ENCODE measurements at places on chromosomes 1 and 21.

DNA sequence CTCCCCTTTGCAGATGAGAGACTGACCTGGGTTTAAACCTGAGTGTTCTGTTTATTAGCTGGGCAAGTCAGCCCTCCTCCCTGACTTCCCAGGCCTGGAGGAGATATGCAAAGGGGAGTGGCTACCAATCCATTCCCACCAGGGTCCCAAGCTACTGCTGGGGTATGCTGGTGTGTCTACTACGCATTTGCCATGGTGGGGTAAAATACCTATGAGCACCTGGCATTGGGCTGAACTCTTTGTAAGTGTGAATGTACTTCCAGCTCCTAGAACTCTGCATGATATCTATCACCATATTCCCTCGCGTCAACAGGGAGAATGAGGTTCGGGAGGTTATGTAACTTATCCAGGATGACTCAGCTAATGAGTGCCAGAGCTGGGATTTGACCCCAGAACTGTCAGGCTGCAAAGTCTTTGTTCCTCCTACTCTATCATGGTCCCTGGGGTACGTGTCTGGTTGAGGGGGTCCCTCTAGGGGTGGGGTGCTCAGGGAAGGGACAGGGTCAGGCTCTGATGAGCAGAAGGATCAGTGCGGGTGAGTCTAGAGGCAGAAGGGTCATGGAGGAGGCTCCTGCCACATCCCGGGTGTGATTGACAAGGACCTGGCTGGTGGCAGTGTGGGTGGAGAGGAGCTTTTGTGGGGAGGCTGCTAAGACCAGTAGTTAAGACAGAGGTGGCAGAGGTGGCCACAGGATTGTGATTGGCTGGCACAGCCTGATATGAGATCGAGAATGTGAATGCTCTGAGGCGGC, 16.7 kb downstream of the AMPD2 start:
- no peak for DNase-seq

GRCh38 chr1:211469938-211470529, 21.9 kb downstream of the RD3 start:
- DNase-seq, result no peak

- DNase-seq, result no peak
Observed at GRCh38 chr1:54767526-54767925, 3.2 kb upstream of the PARS2 start.

- DNase-seq, result no peak
Observed at GRCh38 chr1:3248155-3249141, 179.4 kb downstream of the PRDM16 start.

DNA sequence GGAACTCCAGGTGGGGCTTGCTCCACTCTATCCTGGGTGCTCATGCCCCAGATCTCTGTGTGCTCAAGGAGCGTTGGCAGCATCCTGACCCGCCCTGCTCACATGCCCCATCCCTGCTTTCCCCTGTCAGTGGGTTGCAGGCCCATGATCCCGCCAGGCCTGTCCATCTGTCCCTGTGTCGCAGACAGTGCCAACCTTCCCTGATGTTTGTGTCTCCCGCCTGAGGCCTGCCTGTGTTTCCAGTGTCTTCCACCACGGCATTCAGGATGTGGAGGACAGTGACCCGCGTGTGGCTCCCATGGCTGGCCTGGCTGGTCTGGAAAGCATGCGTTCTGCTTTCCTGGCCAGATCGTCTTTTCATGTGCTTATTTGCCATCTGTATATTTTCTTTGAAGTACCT, 82.9 kb downstream of the PCBP3 start:
- DNase-seq, result no peak

DNA sequence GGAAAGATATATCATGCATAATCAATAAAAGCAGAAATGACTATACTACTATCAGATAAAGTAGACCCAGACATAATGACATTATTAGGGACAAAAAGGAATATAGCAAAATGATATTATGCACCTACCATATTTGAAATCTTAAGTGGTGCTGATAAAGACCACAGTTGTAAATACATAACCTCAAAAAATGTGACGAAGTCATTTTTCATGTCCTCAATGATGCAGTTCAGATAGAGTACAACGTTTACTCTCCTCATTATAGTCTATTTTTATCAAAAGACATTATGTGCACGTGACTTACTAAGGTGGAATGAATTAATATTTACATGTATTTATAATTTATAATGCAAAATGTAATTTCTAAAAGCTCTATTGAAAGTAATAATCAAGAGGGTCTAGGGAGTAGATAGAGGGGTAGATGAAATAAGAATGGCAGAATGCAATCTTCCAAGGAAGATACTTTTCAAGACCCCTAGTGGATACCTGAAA, 61.7 kb upstream of the TNFSF4 start:
- DNase-seq, result no peak

DNA sequence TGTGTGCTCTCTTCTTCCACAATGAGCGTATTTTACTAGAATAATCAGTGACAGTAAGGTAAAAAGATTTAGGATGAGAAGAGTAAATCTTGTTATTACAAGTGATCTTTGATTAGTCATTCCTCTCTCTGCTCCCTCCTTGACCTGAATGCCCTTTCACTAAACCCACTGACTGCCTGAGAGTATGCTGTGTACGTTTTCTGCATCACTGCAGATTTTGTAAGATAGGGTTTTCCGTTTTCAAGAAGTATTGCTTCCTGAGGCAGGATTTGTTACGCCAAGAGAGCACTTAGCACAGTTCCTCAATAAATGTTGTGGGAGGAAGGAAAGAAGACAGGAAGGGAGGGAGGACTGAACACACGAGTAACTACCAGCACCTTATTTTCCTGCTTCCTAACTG, 7.7 kb upstream of the LAMB3 start:
- no peak for DNase-seq

GRCh38 chr1:150995896-150996295, 10.8 kb downstream of the MINDY1 start:
- DNase-seq, result no peak

- DNase-seq, result no peak
Observed at GRCh38 chr1:6357243-6357936, 36.2 kb downstream of the ACOT7 start.

GRCh38 chr1:94543001-94543400, 1.4 kb upstream of the F3 start:
- DNase-seq, result no peak

DNA sequence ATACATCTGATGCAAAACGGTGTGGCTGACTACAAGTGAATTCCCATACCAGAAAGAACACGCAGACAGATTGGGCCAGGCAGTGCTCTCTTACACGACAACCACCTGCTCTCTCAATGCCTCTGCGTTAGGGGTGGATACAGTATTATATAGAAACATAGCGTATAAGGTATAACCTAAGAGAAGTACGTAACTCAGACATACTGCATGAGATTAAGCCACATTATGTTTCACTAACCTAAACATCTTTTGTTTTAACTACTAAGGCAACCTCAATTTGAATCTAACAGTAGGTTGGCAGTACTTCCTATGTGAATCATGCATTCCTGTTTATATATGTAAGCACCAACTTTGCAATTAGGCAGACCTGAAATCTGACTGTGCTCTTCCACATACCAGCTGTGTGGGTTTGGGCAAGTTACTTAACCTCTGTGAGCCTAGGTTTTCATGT, 58.1 kb upstream of the COA6 start:
- DNase-seq, result no peak

DNA sequence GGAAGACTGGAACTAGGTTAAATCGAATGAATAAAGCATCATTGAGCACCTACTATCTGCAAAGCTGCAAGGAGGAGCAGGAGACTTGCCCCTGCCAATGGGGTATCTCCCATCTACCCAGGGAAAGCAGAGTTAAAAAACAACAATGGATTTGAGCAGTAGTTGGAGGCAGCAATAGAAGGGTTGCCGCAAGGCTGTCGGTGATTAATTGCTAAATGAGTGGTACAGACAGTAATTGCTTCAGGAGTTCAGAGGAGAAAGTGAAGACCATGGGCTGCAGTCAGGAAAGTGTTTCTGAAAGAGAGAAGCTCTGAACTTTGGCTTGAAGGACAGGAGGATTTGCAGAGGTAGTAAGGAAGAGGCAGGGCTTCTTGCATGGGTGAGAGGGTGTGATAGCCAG, 152.9 kb downstream of the ACTL8 start:
- DNase-seq, result no peak

DNA sequence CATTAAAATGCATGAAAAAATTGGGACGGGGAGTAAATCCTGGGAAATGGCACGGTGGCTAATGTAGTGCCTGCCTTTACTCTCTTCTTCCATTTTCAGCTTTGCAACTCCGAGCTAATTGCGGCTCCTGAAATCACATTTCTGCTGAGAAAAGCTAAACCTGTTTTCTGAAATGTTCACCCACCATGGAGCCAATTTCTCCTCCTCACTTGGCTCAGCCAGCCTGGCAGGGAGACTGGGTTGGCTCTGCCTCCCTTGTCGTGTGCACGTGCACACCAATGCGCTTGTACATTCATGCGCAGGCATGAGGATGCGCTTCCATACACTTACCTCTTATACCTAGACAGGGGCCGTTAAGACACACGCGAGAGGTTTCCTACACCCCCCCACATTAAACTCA, 165.4 kb downstream of the PLXNA2 start:
- DNase-seq, result no peak

DNA sequence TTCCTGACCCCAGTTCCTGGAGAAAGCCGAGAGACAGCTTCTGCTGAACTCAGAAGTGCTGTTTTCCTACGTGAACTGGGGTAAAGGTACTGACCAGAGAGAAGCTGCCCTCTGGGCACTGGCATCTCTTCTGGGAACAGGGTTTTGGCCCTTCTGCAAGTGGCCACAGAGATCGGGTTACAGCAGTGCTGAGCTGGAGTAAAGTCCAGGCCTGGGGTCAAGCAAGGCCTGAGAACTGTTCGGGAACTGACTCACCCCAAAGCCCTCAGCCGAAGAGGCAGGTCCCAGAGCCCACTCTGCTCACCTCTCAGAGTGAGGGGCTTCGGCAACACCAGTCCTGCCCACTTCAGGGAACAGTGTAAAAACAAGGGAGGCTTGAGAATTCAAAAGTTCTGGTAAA, 177.2 kb upstream of the RUNX1 start:
- no peak for DNase-seq

DNA sequence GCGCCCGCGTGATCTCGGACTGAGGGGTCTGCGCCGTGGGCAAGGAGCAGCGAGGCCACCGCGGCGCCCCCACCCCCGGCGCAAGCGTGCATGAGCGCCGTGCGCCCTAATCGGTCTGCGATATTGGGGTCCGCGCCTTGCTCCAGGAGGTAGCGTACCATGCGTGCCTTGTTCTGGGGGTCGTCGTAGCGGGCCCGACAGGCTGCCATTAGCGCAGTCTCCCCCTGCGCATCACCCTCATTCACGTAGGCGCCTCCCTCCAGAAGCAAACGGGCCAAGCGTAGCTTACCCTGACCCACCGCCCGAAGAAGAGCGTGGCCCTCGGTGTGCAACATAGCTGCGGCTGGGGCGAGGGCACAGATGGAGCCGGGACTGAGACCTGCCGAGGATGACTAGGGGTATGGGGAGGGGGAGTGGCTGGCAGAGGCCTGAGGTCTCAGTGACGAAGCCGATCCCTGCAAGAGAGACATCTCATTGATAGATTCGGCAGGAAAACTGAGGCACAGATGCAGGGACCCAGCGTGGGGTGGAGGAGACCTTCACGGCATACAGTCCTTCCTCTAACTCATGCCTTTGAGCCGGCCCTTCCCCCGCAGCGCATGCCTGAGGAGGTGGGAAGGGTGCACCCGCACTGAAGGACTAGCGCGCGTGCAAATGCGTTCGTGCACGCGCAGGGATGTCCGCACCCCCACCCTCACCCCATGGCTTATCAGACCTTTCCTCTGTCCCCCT, 2.8 kb downstream of the ANKRD34A start:
- no peak for DNase-seq

DNA sequence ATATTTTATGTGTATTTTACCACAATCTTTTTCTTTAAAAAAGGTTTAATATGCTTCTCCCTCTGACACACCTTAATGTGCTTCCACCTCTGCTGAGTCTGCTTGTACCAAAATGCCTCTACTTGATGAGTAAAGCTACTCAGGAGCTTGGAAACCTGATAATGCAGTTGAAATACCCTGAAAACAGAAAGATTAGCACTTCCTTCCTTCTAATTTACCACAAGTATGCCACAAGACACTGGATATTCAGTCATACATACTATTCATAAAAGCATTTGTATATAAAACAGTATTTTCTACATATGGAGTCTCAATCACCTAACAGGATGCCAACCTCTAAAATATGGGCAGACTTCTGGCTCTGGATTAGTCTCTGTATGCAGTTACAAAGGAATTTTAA, 55.0 kb downstream of the SLC35D1 start:
- no peak for DNase-seq

DNA sequence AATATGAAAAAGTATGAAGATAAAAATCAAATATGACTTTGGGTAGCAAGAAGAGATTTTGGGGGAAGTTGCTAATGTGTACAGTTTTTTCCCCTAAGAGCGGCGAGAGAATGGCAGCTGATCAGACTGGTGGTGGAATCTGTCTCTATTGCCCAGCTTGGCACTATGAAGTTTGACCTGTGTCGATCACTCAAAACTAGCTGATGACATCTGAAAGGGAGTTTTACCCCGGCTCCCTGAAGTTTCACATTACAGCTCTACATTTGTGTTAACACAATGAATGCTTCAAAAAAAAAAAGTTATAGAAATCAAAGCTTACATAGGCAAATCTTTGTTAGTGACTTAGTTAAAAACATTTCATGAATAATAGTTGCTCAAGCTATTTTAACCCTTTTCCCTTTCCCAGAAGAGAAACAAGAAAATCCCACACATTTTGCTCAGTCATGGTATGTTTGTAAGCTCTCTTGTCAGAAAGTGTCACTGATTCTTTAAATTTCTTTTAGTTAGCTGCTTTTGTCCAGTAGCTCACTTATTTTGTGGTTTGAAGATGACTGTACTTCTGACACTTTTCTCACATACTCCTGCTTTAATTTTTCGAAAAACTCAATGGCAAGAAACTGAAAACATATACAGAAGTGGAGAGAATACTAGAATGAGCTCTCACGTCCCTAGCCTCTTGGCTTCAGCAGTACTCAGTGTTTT, 41.3 kb downstream of the DYRK1A start:
- DNase-seq, result no peak

GRCh38 chr1:59697150-59697800, 117.5 kb upstream of the HOOK1 start:
- DNase-seq, result no peak

DNA sequence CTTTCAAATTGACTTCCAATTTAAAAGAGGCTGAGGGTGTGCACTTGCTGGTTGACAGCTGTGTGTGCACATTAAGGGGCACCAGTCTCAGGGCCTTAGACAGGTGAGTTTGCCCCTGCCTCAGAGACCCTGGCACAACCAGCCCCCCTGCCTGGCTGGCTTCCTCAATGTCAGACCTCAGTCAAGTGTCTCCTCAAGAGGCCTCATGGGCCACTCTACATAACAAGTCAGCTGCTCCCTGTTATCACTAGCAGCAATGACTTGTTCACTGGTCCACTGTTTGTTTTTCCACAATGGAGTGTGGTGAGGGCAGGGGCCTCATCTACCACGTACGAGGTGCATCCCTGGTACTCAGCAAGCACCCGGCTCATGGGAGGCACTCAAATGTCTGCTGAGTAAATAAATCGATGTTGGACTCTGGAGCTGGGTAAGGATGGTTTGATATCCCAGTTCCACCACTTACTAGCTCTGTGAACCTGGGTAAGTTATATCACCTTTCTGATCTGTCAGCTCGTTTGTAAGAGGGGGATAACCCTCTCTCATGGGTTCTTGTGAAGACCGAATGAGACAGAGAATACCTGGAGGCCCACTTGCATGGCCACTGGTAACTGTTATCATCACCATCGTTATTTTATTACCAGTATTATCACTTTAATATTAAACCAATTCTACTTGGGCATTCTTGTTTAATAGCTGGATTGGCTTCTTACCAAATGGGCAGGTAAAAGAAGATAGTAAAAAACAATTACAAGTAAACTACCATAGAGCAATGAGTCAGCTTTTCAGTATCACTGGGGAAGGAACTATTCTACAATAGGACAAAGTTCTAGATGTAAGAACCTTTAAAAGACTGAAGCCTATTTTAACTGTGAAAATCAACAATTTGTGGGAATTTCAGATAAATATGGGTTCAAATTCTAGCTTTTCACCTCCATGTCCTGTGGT, 64.6 kb downstream of the SLC66A1 start:
- DNase-seq, result no peak

All from activated CD4-positive, CD25-positive, alpha-beta regulatory T cell treated with anti-CD3 and anti-CD28 coated beads, Interleukin-2, amount 50 U/mL, for 16 hours (primary cell).